ENCODE measurements at places on chromosomes 5 and 9.

GRCh38 chr5:14063138-14063537 lies 80.0 kb upstream of the TRIO start:
- DNase-seq: no peak

- peak; percentile 10 for DNase-seq
Measured at GRCh38 chr9:126397056-126397455, 70.4 kb downstream of the MVB12B start.

DNA sequence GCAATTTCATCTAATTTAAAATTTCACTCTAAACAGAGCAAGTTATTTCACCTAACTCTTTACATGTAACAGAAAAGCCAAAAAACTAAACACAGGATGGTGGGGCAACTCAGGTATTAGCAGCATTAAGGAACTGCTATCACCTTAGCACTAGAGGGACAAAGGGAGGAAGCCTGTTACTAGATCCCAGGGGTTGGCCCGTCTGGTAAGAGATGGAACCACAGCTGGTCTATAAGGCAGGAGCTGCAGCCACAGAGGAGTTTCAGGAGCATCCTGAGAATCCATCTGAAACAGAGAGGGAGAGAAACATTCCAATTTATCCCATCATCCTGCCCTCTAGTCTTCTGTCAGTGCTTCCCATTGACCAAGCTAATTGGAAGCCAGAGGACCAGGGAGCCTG lies 300.3 kb downstream of the MRPS30 start:
- DNase-seq: no peak

DNA sequence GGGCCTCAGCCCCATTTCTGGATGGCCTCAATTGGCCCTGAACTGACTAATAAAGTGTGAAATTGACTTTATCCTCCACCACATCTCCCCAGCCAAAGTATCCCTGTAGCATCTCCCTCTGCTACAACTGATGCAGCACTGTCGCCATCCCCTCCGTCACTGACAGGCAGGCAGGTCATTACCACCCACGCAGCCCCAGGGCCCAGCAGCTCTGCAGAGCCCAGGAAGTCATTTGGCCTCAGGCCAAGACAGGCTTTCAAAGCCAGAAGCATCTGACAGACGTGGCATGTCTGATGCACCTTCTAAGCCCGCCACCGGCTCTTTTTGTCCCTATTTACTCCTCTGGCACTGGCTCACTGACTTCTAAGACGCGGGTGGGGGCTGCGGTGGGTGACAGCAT lies 65.3 kb downstream of the ARHGEF37 start:
- no peak for DNase-seq
